ENCODE measurements at places on chromosomes 6 and 20.

- no peak for DNase-seq
Observed at GRCh38 chr6:70651326-70651905, 16.3 kb upstream of the SMAP1 start.

DNA sequence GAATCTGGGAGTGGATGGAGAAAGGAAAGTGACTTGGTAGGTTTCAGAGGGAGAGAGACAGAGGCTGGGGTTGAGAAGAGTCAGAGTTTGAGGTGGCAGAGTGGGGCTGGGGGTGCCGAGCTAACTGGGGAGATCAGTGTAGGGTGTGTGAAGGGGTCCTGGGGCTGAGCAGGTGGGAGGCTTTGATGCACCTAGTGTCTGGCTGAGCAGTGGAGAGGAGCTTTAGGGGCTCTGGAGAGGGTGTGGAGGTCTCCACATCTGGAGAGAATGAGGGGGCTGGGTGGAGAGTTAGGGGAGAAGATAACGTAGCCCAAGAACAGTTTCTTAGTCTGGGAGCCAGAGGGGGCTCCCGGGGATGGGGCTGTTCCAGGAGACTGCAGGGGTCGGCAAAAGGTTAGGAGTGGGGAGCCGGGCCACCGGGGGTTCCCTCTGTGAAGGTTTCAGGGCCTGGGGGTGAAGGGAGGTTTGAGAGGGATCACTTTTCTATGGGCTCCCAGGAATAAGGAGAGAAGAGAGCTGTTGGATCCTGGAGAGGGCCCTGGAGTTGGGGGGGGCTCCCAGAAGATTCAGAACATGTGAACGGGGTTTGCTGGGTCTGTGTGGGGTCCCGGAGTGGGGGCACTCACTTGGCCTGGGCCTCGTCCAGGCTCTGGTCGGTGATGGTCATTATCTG lies 797 bp downstream of the PBX2 start:
- no peak for DNase-seq

DNA sequence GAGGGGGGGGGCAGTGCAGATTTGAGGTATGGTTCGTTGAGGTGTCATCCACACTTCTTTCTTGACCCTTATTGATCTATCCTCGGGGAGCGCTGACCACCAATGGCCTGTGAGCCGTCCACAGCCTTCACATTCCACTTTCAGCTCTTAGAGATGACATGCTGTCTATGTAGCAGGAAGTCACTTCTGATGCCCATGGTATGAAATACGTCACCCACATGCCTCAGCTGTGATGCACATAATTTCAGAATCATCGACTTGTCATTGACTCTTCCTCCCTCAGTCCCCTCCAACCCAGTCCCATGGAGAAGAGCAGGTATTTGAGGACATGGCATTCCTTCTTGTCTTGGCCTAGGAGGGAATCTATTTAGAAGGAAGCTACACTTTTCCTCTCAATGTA lies 4.7 kb upstream of the ADGRF5 start:
- DNase-seq, result no peak

GRCh38 chr6:39530201-39530759 lies 194.9 kb downstream of the KIF6 start:
- peak; percentile 25 for DNase-seq

GRCh38 chr20:14580418-14581074 lies 243.1 kb upstream of the FLRT3 start:
- DNase-seq, result no peak

GRCh38 chr20:20295621-20296498 lies 72.0 kb upstream of the INSM1 start:
- DNase-seq, result peak; percentile 12

GRCh38 chr20:16191496-16191895 lies 381.8 kb downstream of the KIF16B start:
- DNase-seq, result no peak

- DNase-seq, result no peak
Observed at GRCh38 chr6:138103871-138104270, 3.3 kb downstream of the PERP start.

- DNase-seq, result no peak
Observed at GRCh38 chr20:25459916-25460535, 52.6 kb downstream of the GINS1 start.

DNA sequence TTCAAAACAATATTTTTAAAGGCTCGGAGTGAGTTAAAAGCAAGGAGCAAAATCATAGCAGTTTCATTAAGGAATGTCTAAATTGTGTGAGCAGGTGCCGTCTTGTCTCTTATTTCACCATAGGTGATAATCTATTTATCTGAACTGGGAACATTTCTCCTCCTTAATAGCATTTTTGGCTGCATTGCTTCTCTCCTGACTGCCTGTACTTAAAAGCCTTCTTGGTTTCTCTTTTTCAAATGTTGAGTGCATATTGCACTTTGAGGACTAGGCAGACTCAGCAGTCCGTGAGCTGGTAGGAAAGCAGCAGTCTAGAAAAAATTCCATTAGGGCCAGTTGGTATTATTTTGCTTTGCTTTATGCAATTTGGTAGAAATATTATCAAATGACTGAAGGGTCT lies 645.9 kb downstream of the GRIK2 start:
- DNase-seq, result no peak

DNA sequence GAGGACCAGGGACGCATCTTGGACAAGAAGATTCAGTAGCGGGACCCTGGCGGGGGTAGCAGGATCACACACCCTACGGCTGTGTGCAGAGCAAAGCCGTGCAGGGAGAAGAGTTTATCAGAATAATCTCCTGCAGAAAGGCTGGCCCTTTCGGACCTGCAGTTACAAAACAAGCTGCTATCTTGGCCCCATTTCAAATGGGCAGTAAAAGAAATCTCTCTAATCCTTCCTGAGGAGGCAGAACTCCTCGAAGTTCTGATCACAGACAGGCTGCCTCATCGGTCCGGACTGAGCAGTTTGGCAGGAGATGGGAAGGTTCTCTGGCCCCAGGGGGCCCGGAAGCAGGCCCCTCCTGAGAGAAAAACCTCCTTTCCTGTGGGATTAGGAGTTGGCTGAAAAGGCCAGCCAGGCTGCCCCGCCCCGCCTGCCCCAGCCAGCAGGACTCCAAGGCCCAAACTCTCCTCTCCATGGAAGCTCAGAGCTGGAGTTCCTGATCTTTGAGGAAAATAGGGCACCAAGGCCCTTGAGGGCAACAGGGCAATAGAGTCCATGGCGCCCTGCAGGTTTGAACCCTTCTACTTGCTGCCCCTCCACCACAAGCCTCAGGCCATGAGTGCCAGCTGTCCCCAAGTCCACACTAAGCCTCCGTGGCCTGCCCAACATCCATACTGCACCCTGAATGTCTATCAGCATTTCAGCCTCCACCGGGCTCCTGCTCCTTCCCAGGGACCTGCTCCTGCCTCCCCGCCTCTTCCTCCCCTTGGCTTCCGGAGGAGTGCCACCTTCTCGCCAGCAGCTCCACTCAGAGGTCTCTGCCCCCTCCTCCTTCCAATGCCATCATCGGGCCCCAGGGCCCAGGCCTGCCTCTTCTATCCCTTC lies 141.3 kb downstream of the PREX1 start:
- no peak for DNase-seq

DNA sequence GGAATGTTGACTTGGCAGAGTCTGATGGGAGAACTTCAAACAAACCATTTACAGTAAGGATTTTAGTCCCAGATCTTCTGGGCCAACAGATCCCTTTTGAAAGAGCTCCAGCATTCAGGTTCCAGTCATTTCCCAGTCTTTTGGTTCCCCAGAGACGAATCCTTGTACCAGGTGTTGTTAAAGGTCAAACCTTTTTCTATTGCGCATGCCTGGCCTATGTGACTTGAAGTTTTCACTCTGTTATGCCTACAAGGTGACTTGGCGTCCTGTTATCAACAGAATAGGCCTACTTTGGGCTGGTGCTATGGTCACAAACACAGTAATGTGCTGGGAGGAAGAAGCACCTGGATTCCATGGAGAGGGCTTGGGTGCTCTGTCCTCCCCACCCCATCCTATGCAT lies 52.3 kb downstream of the PXDC1 start:
- no peak for DNase-seq

DNA sequence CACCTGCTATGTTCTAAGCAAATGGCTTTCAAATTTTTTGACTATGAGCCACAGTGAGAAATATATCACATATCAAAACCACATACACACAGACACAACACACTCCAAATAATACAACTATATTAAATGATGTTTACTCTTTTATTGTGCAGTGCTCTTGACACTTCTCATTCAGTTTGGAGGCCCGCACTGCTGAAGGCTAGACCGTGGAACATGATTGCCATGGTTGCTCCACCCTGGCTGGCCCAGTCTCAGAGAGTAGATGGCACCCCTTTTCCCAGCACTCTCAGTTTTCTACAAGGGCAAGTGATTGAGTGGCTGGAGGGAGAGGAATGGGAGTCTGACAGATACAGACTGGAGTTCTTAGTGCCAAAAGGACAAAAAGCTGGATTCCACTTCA lies 86.9 kb downstream of the SH3BGRL2 start:
- DNase-seq, result no peak

- DNase-seq, result no peak
Observed at GRCh38 chr6:160355001-160355400, 6.8 kb downstream of the SLC22A3 start.

- DNase-seq, result no peak
Observed at GRCh38 chr6:108916026-108916686, 67.9 kb downstream of the ARMC2 start.

DNA sequence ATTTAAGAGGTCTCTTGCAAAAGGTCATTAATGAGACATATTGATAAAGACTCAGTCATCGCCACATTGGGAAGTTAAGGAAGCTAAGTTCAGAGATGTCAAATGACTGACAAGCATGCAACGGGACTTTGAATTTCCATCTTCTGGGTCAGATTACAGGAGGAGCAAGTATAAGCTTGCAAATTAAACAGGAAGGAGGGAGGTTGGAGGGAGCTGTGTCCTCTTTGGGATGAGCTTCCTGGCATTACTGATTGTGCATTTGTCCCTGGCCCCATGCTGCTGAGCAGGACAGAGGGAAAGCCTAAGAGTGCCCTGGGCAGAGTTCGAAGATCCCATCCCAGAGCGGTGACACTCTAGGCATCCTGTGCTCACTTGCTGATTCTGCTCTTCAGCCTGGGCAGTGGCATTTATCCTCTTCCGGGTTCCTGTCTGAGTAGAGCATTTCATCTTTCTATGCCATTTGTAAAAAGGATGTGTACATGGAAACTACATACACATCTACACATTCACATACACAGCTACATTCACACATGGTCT lies 40.5 kb downstream of the SLC22A1 start:
- DNase-seq, result no peak

- peak; percentile 61 for DNase-seq
Observed at GRCh38 chr20:25486377-25486776, 78.9 kb downstream of the GINS1 start.

DNA sequence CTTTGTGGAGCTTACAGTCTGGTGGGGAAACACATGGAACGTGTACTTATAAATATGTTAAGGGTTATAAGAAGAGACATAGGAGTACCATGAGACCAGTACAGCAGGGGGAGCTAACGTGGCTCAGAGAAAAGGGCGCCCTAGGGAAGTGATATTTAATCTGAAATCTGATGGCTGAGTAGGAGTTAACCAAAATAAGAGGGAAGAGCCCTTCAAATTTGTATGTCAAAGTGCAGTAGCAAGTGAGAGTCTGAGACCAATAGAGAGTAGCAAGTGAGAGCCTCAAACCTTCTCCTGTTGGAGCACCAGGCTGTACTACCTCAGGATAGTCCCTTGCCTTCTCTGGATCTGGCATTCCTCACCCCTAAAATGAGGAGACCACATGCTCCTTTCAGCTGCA lies 6.1 kb upstream of the PKIG start:
- DNase-seq, result peak; percentile 52

GRCh38 chr6:79269877-79270276 lies 35.4 kb upstream of the HMGN3 start:
- DNase-seq, result peak; percentile 12

GRCh38 chr6:24683297-24684296 lies 16.7 kb downstream of the ACOT13 start:
- no peak for DNase-seq

DNA sequence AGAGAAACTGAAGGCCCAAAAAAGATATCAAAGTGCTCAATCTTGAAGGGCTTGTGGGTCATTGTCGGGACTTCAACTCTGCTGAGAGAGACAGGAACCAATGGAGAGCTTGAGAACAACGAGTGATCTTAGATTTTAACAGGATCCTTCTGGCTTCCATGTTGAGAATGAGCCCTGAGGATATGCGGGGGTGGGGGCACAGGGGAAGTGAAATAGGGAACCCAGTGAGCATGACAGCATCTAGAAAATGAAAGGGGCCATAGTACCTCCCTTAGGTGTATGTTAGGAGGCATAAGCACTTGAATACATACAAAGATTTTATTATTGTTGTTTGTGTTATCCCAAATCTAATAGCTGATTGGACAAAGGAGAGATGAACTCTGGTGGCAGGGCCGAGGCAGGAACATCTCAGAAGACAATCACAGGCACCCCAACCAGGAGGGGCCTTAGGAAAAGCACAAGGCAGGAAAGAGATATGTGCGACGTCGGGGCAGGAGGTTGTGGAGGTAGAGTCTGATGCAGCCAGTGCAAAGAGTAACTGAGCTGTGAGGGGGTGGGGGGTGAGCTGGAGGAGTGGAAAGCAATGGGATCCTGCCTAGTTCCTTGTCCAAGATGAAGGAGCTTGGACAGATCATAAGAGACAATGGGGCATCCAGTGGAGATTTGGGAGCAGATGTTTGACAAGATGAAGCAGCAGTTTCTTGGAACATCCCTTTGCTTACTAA lies 10.4 kb downstream of the TGM6 start:
- DNase-seq, result no peak

GRCh38 chr20:59101961-59102360 lies 59.4 kb upstream of the PRELID3B start:
- no peak for DNase-seq

DNA sequence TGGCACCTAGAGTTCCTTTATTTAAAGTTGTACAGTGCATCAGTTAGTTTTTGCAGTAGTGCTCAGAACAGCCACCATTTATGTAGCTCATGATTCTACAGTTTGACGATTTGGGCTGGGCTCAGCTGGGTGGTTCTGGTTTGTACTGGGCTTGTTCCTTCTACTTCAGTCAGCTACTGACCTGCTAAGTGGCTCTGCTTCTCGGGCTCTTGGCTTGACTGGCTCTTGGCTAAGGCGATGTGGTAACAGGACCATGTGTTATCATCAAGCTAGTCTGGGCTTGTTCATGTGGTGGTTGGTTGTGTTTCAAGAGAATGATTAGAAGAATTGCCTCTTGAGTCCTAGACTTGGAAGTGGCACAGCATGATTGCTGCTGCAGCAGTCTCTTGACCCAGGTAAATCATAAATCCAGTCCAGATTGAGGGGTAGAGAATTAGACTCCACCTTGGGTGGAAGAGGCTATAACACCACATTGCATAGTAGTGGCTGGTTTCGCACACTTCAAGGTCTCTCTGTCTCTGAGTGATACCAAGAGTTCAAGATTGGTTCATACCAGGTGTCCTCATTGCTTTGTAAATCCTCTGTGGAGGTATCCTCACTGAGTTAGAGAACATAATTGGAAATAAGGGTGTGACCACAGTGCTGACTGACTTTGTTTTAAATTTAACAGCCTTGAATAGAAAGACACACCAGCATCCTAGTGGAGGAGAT lies 253.0 kb downstream of the ARID1B start:
- DNase-seq, result no peak

- no peak for DNase-seq
Observed at GRCh38 chr20:19683188-19683587, 74.9 kb upstream of the RIN2 start.

- DNase-seq, result no peak
Observed at GRCh38 chr6:52872031-52872430, 31.4 kb upstream of the GSTA5 start.

- DNase-seq, result no peak
Observed at GRCh38 chr6:67265996-67266921, 1368.8 kb upstream of the ADGRB3 start.

- no peak for DNase-seq
Observed at GRCh38 chr20:38260378-38261053, at the start of gene KIAA1755. Gene KIAA1755 (minus strand): TSS chr20:38260735. CDS start chr20:38260500, 235 bp downstream.

- no peak for DNase-seq
Observed at GRCh38 chr6:135631821-135632220, 134.3 kb upstream of the AHI1 start.

GRCh38 chr6:3208098-3208774 lies 19.2 kb downstream of the TUBB2B start:
- DNase-seq, result peak; percentile 87

All from HFF-Myc (cell line).